Prostate gland (tissue), 2 donors: ENCODE measurements at places on chromosomes 2 and 18.

- DNase-seq, result no peak
- no peaks in the 10 kb centered on the region for H3K36me3 ChIP-seq
- no peak overlapping the region for H3K27ac ChIP-seq
- H3K4me3 ChIP-seq, result no peak overlapping the region
Observed at GRCh38 chr2:37852585-37853014, 72.5 kb upstream of the RMDN2 start.

DNA sequence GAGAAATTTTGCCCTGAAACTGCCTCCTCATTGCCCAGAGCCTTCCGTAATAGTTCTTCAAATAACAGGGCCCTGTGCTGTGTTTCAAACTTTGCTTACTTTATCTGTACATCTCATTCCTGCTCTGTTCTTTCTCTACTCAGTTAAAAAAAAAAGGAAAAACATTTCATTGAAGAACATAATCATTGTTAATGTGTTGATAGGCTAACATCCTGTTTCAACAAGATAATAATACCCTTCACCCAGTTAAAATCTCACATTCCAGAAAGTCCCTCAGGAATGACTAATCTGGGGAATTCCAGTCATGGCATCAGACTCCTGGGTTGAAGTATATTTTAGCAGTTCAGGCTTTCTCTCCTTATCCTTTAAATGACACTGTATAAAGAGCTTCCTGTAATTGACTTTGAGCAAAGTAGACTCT is 45.6 kb upstream of the ITGAV start:
- peak overlapping the region; percentile 54 for H3K27ac ChIP-seq
- H3K4me1 ChIP-seq, result no peaks in the 10 kb centered on the region
- DNase-seq, result peak; percentile 10
- H3K36me3 ChIP-seq, result no peaks in the 10 kb centered on the region
- H3K4me3 ChIP-seq, result no peak overlapping the region
- no peaks in the 10 kb centered on the region for H3K27me3 ChIP-seq

DNA sequence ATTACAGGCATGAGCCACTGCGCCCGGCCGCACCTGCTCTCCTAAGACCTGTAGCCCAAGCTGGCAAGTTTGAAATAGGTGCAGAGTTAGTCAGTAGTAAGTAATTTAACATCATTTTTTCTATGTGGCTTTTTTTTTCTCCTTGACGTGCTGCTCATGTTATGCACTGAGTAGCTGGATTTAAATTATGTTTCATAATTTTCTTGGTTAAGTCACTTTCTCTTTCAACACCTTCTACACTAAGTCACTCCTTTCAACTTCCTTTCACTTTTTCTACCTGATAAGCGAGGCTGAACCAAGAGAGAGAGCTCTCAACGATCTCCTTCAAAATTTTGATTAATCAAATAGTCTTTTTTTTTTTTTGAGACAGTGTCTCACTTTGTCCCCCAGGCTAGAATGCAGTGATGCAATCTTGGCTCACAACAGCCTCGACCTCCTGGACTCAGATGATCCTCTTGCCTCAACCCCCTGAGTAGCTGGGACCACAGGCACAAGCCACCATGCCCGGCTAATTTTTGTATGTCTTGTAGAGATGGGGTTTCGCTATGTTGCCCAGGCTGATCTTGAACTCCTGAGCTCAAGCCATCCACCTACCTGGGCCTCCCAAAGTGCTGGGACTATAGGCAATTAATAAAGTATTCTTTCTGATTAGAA is 13.1 kb downstream of the CASP8 start:
- no peak for DNase-seq
- H3K36me3 ChIP-seq, result no peaks in the 10 kb centered on the region
- H3K27me3 ChIP-seq, result no peaks in the 10 kb centered on the region

GRCh38 chr2:233705911-233706506 is 6.7 kb upstream of the UGT1A5 start:
- no peaks in the 10 kb centered on the region for H3K4me1 ChIP-seq
- no peaks in the 10 kb centered on the region for H3K36me3 ChIP-seq
- no peaks in the 10 kb centered on the region for H3K27me3 ChIP-seq
- no peak overlapping the region for H3K27ac ChIP-seq
- DNase-seq, result peak; percentile 62
- H3K4me3 ChIP-seq, result no peak overlapping the region

GRCh38 chr2:215622837-215623236 is 187.0 kb upstream of the FN1 start:
- H3K27me3 ChIP-seq, result no peaks in the 10 kb centered on the region
- H3K4me1 ChIP-seq, result no peaks in the 10 kb centered on the region
- H3K27ac ChIP-seq, result no peak overlapping the region
- H3K4me3 ChIP-seq, result no peak overlapping the region
- DNase-seq, result no peak

- H3K36me3 ChIP-seq, result no peaks in the 10 kb centered on the region
- peaks cover 4% of the 10 kb centered on the region for H3K4me1 ChIP-seq
- no peak for DNase-seq
- no peak overlapping the region for H3K4me3 ChIP-seq
Observed at GRCh38 chr2:88450925-88451810, 1.3 kb downstream of the FOXI3 start.

- H3K27ac ChIP-seq, result no peak overlapping the region
- H3K27me3 ChIP-seq, result no peaks in the 10 kb centered on the region
- peaks cover 11% of the 10 kb centered on the region for H3K4me1 ChIP-seq
- H3K4me3 ChIP-seq, result no peak overlapping the region
Observed at GRCh38 chr18:49611316-49611715, 49.5 kb downstream of the LIPG start.

GRCh38 chr2:127115471-127116199 is 8.7 kb upstream of the BIN1 start:
- DNase-seq, result no peak
- peak overlapping the region; percentile 41 for H3K27ac ChIP-seq
- H3K4me1 ChIP-seq, result no peaks in the 10 kb centered on the region
- no peaks in the 10 kb centered on the region for H3K36me3 ChIP-seq

DNA sequence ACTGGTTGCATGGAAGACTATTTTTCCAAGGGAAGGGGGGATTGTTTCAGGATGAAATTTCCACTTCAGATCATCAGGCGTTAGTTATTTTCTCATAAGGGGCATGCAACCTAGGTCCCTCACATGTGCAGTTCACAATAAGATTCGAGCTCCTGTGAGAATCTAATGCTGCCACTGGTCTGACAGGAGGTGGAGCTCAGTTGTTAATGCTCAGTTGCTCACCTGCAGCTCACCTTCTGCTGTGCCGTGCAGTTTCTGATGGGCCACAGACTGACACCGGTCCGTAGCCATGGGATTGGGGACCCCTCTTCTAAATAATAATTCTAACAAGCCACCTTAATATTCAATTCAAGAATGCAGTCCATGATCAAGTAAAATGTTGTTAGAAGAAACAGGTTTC is 34.9 kb downstream of the PLCL1 start:
- no peaks in the 10 kb centered on the region for H3K27me3 ChIP-seq
- H3K4me3 ChIP-seq, result no peak overlapping the region
- no peaks in the 10 kb centered on the region for H3K36me3 ChIP-seq
- no peak overlapping the region for H3K27ac ChIP-seq

GRCh38 chr2:213932-214693 is 49.7 kb downstream of the SH3YL1 start:
- no peaks in the 10 kb centered on the region for H3K4me1 ChIP-seq
- H3K36me3 ChIP-seq, result no peaks in the 10 kb centered on the region
- H3K27me3 ChIP-seq, result no peaks in the 10 kb centered on the region
- H3K27ac ChIP-seq, result no peak overlapping the region
- no peak overlapping the region for H3K4me3 ChIP-seq
- no peak for DNase-seq

- H3K27ac ChIP-seq, result no peak overlapping the region
- no peak overlapping the region for H3K4me3 ChIP-seq
- no peaks in the 10 kb centered on the region for H3K4me1 ChIP-seq
Observed at GRCh38 chr2:28185153-28185552, 207.5 kb upstream of the FOSL2 start.

GRCh38 chr18:7575465-7576028 is 8.4 kb downstream of the PTPRM start:
- no peaks in the 10 kb centered on the region for H3K27me3 ChIP-seq
- H3K4me1 ChIP-seq, result no peaks in the 10 kb centered on the region
- no peaks in the 10 kb centered on the region for H3K36me3 ChIP-seq
- no peak for DNase-seq

- no peak for DNase-seq
- H3K4me1 ChIP-seq, result no peaks in the 10 kb centered on the region
- no peak overlapping the region for H3K27ac ChIP-seq
- no peaks in the 10 kb centered on the region for H3K36me3 ChIP-seq
- no peak overlapping the region for H3K4me3 ChIP-seq
Observed at GRCh38 chr2:185700883-185701282, 37.7 kb upstream of the FSIP2 start.

DNA sequence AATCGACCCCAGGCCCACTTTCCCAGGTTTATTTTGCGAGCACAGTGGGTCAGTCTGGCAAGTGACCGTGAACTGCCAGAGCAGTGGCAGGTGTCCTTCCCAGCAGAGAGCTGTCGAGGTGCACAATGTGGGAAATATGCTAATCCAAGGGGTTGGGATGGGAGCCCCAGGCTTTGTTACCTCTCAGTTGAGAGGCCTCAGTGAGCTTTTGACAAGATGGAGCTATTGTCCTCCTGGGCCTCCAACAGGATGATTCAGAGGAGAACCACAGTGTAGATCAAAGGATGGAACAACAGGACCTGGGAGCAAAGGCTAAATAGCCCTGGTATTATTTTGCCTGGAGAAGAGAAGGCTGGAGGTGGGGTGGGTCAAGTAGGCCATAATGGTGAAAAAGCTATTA is 150.8 kb downstream of the NCKAP5 start:
- H3K36me3 ChIP-seq, result no peaks in the 10 kb centered on the region
- no peaks in the 10 kb centered on the region for H3K27me3 ChIP-seq
- no peak overlapping the region for H3K27ac ChIP-seq
- no peaks in the 10 kb centered on the region for H3K4me1 ChIP-seq
- no peak for DNase-seq

- H3K27ac ChIP-seq, result no peak overlapping the region
- no peak for DNase-seq
- H3K4me3 ChIP-seq, result no peak overlapping the region
- H3K4me1 ChIP-seq, result no peaks in the 10 kb centered on the region
Observed at GRCh38 chr2:241741016-241741415, 6.6 kb downstream of the D2HGDH start.

DNA sequence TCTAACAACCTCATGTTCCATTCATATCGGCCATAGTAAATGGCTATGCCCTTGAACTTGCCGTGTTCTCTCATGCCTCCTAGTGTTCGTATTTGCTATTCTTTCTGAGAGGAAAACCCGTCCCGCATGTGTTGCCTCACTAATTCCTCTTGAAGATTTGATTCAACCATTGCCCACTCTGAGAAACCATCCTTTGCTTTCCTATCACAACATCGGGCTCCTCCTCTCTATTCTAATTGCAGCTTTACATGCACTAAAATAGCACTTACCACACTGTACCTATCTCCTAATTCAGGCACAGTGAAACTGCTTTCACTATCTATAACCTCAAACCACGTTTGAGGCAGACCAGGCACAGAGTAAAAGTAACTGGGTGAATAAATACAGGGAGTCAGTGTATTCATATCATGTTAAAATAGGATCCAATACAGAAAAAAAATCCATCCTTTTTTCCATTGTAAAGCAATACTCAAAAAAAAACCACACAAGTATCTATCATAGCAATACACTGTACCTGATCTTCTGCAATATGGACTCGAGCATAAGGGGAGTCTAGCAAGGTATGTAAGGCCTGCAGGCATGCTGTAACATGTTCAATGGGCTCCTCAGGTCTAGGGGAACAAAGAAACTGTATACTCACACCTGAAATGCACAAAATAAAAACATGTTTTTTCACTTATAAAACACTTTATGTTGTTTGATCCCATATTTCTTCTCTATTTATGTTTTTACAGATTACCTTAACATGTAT is 39.0 kb upstream of the STRN start:
- H3K4me3 ChIP-seq, result no peak overlapping the region
- no peak overlapping the region for H3K27ac ChIP-seq
- H3K4me1 ChIP-seq, result no peaks in the 10 kb centered on the region
- no peaks in the 10 kb centered on the region for H3K27me3 ChIP-seq

DNA sequence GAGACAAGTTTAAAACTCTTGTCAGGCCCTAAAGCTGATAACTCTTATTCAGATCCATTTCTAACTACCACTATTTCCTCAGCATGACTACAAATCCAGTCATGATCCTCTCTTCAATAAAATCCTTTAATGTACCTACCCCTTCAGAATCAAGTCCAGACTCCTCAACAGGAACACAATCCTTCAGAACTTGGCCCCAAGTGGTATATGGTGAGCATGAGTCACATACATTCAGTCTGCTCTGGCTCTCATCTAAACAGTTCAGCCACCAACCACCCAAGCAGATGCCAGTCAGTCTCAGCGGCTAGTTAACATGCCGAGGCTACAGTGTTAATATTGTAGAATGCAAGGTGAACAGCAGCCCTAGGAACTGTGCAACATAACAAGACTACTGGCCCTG is 9.7 kb downstream of the LMAN2L start:
- H3K27me3 ChIP-seq, result no peaks in the 10 kb centered on the region
- DNase-seq, result no peak
- no peaks in the 10 kb centered on the region for H3K4me1 ChIP-seq
- H3K36me3 ChIP-seq, result peaks cover 21% of the 10 kb centered on the region
- no peak overlapping the region for H3K27ac ChIP-seq

DNA sequence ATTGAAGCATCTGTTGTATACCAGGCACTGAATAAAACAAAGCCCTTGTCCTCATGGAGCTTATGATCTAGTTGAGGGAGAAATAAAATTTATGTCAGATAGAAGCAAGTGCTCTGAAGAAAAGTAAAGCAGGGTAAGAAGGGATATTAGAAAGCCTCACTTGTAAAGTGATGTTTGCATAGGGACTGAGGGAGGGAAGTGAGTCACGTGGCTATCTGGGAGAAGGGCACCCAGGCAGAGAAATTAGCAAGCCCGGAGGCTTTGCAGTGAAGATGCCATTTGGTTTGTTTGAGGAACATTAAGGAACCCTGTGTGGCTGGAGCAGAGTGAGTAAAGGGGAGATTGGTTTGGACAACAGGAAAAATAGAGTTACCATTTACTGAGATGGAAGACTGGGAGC is 52.1 kb downstream of the RBBP8 start:
- no peak for DNase-seq
- H3K36me3 ChIP-seq, result no peaks in the 10 kb centered on the region
- H3K27ac ChIP-seq, result no peak overlapping the region
- no peak overlapping the region for H3K4me3 ChIP-seq
- H3K27me3 ChIP-seq, result no peaks in the 10 kb centered on the region

- no peak overlapping the region for H3K27ac ChIP-seq
- no peak overlapping the region for H3K4me3 ChIP-seq
- DNase-seq, result no peak
- H3K4me1 ChIP-seq, result no peaks in the 10 kb centered on the region
- no peaks in the 10 kb centered on the region for H3K36me3 ChIP-seq
- no peaks in the 10 kb centered on the region for H3K27me3 ChIP-seq
Observed at GRCh38 chr18:79387214-79387613, 8.5 kb upstream of the NFATC1 start.

- H3K36me3 ChIP-seq, result no peaks in the 10 kb centered on the region
- H3K27me3 ChIP-seq, result no peaks in the 10 kb centered on the region
- no peak overlapping the region for H3K4me3 ChIP-seq
Observed at GRCh38 chr2:241025639-241026038, 27.2 kb downstream of the SNED1 start.

GRCh38 chr18:67599277-67599676 is 82.8 kb upstream of the DSEL start:
- no peaks in the 10 kb centered on the region for H3K36me3 ChIP-seq
- no peak for DNase-seq
- H3K4me3 ChIP-seq, result no peak overlapping the region
- H3K27me3 ChIP-seq, result no peaks in the 10 kb centered on the region
- H3K4me1 ChIP-seq, result no peaks in the 10 kb centered on the region
